ENCODE measurements at places on chromosomes 6 and 20.

DNA sequence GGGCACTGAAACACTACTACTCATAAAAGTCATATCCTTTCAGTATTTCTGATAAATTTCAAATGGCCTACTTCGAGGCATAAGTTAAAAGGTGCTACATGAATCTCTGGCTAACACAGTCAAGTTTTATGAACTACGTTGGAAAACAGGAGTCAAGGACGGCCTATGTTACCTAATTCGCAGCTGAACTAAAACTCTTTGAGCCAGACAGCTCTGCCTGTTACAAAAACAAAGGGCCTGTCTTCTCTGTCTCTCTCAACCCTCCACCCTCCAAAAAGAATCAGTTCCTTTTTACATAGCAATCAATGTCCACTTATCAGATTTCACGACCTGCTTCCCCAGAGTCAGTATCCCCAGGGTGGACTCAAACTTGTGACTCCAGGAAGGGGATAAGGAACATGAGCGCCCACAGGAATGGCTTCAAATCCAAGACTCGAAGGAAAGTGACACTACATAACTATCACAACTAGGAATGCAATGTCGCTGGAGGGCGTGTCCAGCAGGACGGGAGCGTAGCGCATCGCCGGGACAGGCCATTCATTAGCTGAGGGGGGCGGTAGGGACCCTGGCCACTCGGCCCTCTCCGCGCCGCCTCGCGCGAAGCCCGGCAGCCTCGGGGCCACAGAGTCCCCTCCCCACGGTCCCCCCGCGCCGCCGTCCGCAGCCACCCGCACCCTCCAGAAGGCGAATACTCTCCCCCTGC lies 591 bp downstream of the IBTK start:
- peak; percentile 18 for DNase-seq

DNA sequence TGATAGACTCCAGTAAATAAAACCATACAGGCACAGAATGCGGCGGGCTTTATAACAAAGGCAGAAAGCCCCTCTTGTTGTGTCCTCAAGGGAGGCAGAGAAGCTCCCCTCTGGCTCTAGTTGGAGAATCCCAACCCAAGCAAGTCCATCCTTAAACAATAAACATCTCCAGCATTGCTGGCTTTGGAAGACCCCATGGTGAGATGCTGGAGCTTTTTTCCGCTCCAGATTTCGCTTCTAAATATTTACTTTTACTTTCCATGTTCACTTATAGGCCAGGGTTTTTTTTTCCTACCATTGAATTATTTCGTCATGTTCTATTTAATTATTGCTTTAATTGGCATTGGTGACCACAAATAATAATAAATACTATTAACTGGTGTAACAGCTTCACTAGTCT lies 176.2 kb downstream of the MTHFD1L start:
- DNase-seq: no peak

DNA sequence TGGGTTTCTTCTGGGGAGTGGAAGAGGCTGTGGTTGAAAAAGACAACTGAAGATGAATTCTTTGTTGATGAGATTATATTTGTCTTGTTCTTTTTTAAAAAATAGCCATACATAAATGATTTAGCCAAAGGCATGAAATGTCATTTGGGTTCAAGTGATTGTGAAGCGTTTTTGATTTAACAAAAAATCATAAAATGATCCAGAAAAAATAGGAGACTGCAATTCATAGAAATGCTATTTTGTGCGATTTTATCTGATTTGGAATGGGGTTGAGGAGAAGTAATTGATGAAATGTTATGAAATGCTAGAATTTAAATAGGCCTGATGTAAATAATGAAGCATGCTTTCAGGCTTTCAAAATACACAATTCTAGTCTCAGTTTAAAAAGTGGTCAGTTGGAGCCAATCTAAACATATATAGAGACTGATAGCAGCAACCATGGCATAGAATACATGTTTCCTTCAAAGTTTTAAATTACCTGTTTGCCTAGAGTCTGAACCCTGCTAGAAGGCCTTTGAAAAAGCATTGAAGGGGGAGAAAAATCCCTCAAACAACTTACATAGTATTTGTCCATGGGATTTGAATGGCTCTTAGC lies 21.8 kb downstream of the PFDN4 start:
- DNase-seq: no peak

GRCh38 chr6:46655803-46656202 lies 3.0 kb downstream of the SLC25A27 start:
- DNase-seq: no peak

DNA sequence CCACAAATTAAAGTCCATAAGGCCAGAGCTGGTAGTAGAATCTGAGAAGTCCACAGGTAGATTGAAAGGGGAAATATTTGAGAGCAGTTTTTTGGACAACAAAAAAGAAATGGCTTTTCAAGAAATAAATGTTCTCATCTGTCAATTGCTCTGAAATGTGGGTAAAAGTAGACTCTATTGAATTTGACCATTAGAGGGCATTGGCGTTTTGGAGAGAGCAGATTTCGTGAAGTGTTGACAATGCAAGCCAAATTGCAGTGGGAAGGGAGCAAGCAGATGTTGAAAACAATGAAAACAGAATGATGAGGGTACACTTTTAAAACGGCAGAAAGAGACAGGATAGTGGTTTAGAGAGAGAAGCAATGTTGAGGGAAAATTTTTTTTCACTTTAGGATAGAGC lies 149.1 kb upstream of the FAM83B start:
- no peak for DNase-seq

DNA sequence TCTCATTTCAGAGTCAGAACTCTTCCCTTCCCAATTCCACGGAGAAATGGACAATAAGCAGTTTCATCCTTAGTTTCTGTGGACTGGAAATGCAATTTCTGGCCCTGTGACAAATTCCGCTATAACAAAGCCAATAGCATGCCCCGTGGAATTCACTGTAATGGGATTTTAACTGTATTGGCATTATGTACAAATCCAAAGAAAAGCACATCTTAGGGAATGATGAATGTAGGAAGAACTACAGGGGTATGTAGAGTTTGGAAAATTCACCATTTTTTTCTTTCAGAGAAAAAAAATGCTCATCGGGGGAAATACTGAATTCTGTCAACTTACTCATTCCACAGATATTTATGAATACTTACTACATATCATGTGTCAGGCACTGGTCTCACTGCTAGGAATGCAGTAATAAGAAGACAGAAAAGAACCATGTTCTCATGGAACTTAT lies 43.5 kb downstream of the KIF6 start:
- no peak for DNase-seq

Measured in thymus (tissue), 14 donors.